ENCODE measurements at places on chromosomes 5 and 9.

GRCh38 chr9:122382901-122383850, 12.4 kb downstream of the PTGS1 start:
- no peak for DNase-seq

DNA sequence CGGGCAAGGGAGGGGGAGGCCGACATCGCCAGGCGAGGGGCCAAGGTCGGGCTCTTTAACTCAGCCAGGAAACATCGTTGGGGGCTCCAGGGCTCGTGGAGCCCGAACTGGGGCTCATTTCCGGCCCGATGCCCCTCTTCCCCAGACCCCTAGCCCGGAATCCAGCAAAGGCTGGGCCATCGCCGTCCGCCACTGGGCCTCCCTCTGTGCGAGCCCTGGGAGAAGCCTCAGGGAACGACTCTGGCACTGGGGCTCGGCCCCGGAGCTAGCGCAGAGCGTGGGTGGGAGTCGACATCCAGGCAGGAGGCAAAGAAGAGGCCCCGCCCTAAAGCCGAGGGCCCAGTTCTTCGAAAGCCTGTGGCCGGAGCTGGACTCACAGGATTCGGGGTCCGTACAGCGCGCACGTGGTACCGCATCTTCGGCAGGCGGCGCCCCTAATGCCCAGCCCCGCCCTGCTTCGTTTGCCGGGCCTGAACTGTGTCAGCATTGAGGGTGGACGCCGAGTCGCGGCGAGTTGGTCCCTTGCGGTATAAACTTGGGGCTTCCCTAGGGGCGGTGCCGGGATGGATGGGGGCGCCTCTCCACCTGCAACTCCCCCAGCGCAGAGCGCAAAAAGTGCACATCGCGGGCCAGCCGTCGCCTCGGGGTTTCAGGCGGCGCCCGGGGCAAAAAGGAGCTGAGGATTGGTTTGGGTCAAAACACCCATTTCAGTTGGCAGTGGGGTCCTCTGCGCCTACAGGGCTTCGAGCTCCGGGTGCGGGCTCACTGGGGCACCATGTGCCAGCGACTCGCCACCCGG, 3.6 kb upstream of the PAX5 start:
- DNase-seq: no peak

GRCh38 chr9:98656511-98656910, 52.2 kb downstream of the GABBR2 start:
- no peak for DNase-seq

- DNase-seq: no peak
Measured at GRCh38 chr9:127380479-127380878, 16.5 kb upstream of the SLC2A8 start.

- DNase-seq: no peak
Measured at GRCh38 chr5:73709536-73710129, 83.6 kb downstream of the ARHGEF28 start.

DNA sequence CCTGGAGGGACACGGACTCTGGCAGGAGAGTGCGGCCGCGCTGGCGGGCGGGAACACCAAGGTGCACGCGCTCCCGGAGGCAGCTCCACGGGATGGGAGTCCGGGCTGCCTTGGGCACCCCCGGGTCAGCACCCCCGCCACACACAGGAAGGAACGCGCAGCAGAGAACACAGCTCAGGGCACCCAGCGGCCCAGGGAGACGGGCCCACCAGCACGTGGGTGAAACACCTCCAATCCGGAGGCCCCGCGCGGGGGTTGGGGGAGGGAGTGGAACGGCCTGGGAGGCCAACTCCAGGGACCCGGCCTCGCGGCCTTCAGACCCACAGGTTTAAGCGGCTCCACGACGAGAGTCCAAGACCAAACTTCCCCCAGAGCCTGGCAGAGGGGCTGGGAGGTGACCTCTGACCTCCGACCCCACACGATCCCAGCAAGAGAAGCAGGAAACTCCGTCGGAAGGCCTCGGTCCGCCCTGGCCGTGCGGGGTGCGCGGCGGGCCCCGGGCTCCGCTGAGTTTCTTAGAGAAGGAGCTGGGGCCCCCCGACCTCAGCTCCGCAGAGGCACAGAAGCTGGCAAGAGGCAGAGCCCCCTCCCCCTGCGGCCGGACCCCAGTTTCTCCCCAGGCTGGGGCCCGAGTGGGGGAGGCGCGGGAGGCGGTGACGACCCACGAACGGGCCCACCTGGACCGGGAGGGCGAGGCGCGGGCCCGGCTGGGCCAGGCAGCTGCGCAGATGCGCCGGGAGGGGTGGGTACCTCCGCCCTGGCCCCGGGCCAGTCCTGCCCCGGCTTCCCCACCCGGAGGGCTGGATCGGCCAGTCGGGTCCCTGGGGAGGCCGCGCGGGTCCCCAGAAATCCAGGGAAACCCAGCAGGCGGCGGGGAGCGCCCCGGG, 851 bp downstream of the NACC2 start:
- DNase-seq: peak; percentile 63

- DNase-seq: no peak
Measured at GRCh38 chr5:170651604-170652277, 131.8 kb upstream of the GABRP start.

DNA sequence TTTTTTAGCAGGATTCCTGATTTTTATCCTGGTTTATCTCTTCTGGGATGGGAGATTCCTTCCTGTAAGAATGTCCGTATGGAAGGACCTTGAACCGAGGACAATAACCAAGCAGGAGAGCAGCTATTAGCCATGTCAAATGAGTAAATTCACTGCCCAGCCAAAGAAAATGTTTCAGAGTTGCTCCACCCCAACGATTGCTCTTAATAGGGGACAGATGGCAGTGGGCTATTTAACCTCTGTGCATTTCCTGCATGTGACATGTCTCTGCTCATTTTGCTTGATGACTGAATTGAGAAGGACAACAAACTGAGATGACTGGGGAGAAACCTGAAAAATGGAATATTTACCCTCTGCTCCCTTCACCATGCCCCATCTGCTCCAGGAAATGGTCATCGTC, 479.9 kb upstream of the ZNF462 start:
- no peak for DNase-seq

- peak; percentile 28 for DNase-seq
Measured at GRCh38 chr5:171907725-171908343, 98.6 kb downstream of the FBXW11 start.
